Activated CD8-positive, alpha-beta T cell treated with anti-CD3 and anti-CD28 coated beads for 36 hours (primary cell): ENCODE measurements at places on chromosomes 4 and X. TPM values are rescaled to one million over a fixed set of nuclear protein-coding genes. Genes with fewer than 3 reads are reported as not detected.

DNA sequence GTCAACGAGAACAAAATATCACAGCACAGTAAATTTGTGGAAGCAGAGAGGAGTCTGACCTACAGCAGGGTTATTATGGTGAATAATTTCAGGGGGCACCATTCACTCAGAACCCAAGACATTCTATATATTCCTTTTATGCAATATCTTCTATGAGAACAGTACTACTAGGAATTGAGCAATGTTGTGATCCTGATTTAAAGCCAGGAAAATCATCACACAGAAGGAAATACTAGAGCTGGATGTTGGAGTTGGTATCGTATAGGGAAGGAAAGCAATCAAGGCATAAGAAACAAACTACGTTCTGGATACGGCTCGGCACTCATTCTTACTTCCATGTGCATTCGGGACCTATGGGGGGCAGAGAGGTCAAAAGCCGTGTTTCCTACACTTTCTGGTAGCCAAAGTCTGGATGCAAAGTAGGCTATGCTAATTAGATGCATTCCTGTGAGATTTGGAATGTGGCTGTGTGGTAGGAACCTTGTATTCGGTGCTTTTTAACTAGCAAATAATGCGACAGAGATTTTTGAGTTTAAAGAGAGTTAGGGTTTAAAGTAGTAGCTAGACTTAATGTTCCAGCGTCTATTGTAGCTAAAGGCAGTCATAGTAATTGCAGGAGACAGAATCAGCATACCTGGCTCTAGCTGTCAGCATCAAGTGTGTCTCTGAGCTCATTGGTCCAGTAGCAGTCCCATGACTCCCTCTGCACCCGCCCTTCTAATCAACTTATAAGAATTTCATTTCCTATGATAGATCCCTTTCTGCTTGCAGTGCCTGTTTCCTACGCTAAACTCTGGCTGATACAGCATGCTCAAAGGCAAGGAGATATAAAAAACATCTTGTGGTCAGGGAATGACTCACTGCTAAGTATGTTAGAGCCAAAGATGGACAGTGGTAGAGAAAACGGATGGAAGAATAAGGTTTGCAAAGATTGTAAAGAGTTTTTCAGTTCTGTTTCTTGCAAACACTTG is 43.3 kb upstream of the PDGFC start:
- DNase-seq = no peak

DNA sequence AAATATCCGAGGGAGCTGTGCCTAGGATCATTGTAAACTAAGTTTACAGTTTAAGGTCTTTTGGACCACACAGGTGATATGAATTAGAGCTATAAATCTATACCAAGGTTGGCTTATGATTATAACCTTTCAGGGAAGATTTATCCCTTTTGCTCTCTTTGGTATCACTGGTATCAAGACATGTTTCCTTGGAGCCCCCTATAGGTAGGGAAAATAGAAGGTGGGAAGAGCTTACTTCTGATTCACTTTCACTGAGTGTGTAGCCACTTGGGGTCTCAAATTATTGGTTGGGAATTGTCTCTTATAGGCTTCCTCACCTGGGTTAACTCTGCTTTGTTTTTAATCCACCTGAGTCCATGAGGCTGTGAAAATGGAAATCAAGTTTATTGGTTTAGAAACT is 262.1 kb upstream of the NR3C2 start:
- no peak for DNase-seq

- DNase-seq = no peak
Observed at GRCh38 chr4:67873116-67873515, 10.7 kb downstream of the TMPRSS11D start.

GRCh38 chrX:136147315-136147901 is at the start of gene FHL1:
Gene FHL1 (plus strand): TSS chrX:136147533.
- DNase-seq = peak; percentile 55

- DNase-seq = no peak
Observed at GRCh38 chr4:37749398-37749988, 63.3 kb upstream of the RELL1 start.

DNA sequence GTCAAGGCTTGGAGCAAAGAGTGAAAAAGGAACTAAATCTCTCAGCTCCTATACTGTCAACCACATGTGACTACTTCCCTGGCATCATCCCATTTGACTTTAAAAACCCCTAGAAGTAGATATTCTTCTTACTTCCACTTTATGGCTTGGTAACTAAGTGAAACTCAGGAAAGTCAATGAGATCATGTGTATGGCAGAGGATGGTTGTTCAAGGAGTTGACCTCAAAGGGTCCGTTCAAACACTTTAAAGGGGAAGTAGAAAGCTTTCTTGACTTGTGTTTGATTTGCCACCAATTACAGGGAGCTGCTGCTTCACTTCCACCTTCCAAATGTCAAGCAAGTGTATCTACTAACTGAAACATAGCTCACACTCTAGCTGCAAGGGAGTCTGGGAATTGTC is 187.2 kb downstream of the RAB28 start:
- no peak for DNase-seq

GRCh38 chr4:102403116-102403515 is 57.8 kb upstream of the SLC39A8 start:
- DNase-seq = no peak

DNA sequence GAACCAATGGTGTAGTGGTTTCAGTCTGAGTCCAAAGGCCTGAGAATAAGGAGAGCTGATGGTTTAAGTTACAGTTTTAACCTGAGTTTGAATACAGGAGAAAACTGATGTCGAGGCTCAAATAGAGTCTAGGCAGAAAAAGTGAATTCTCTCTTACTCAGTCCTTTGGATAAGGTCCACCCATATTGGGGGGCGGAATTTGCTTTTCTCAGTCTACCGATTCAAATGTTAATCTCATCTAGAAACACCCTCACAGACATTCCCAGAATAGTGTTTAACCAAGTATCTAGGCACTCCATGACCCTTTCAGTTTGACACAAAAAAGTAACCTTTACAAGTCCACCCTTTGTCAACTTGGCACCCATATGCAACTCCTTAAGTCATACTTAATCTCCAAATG is 216.0 kb downstream of the GRID2 start:
- DNase-seq = no peak

- no peak for DNase-seq
Observed at GRCh38 chr4:148076964-148077363, 345.1 kb downstream of the ARHGAP10 start.

DNA sequence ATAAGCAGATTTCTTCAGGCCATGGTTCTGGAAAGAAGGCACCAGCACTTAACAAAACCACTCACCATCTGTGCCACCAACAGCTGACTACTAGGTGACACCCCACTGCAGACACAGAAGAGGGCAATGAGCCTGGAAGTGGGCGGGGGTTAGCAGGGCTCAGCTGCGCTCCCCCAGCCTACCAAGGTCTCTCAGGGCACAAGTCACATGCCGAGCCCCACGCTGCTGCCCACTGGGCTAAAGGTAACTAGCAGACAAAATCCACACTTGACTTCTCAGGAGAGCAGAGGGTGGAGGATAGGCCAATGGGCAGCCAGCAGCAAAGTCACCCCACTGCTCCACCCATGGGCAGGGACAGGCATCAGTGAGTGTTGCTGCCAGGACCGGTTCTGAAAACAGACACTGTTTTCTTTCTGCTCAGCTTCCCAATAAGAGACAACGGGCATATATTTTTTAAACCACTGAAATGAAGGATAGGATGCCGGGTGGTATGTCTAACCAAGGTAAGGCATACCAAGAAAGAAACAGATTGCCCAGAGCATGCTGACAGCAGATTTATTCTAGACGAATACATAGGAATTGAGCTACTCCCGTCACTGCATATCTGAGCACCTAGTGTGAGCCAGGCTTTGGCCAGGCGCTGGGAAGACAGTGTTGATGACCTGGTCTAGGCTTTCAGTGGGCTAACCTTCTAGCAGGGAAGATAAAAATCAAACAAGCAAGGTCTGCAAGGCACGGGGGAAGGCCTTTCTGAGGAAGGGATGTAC is 20.1 kb downstream of the ACSL1 start:
- DNase-seq = no peak

- DNase-seq = no peak
Observed at GRCh38 chr4:163679189-163679588, 184.7 kb downstream of the TMA16 start.

GRCh38 chrX:77962068-77962902 is 7.2 kb downstream of the PGAM4 start:
- DNase-seq = no peak

DNA sequence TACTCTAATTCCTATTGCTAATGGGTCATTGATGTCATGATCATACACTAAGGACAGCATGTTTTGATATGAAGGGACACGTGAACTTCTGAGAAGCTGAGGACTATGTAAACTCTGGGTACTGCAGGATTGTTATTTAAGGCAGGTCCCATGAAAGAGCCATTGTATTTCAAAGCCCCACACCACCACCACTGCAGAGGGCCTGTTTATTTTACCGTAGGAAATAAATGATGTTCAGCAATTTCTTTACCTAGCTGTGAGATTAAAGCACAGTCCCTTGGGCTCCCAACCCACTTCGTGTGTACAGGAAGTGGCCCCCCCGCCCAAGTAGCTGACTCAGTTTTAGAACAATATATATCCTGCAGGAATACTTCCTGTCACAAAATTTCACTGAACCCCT is 89.8 kb upstream of the ACSL4 start:
- no peak for DNase-seq

DNA sequence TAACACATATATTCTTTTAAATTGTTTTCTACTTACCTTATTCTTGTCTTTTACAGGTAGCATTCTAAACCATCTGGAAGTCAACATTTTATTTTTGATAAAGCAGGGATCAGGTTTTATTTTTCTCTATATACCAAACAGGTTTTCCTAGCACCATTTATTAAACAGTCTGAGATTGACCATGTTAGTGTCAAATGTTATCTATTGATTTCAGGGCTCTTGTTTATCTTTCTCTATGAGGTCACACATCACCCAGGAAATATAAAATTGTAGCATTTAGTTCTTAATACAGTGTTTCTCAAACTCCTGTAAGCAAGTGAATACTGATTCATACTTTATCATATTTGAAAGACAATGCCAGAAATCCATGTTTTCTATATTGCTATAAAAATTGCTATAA is 28.1 kb downstream of the PPP4R3C start:
- no peak for DNase-seq

- DNase-seq = no peak
Observed at GRCh38 chr4:93466446-93466845, 362.1 kb upstream of the ATOH1 start.

DNA sequence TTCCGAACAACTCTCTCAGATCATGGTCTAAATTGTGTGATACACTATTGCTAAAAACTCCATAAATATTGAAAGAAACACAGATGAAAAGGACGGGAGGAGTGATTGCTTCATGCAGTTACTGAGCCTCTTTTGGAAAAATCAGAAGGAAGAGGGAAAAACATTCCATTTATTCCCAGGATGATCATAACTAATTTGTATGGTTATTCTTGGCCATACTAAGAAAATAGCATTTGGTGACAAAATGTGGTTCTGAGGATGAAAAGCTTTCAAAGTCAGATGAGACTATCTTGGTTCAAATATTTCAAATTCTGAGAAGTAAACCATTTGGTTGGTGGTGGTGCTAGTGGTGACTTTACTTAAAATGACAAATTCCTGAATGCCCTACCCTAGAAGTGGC is 305.4 kb upstream of the LDB2 start:
- DNase-seq = no peak

DNA sequence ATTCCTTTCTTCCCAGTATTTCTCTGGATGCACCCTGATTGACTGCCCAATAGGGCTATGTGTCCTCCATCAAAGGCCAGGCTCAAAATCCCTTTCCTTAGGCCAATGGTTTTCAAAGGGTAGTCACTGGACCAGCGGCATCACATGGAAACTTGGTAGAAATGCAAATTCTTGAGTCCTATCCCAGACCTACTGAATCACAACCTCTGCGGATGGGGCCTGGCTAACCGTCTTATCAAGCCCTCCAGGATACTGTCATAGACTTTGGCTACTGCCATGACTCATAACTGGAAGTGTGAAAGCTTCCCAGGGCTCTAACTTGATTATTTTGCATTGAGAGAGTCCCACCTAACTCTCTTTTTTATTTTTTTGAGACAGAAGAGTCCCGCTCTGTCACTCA is 71.9 kb upstream of the TFDP3 start:
- DNase-seq = no peak

- DNase-seq = peak; percentile 16
Observed at GRCh38 chr4:38865445-38865844, 2.2 kb upstream of the FAM114A1 start.

DNA sequence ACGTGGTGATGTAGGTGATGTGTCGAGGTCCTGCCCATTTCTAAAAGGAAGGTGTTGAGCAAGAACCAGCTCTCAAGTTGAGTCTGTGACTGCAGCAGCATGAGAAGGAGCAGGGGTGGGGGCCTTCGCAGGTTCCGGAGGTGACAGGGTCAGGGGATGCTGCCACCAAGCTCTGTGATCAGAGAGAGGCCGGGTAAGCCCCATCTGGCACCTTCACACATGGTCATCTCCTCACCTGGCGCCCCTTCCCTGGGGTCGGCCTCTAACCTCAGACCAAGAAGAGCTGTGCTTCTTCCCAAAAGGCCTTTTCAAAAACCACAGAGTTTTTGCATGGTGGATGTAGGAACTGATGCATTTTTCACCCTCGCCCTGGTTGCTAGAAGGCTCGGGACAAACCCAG is 137.6 kb downstream of the CPZ start:
- no peak for DNase-seq

- DNase-seq = peak; percentile 45
Observed at GRCh38 chrX:25020905-25021449, 5.2 kb upstream of the ARX start.

DNA sequence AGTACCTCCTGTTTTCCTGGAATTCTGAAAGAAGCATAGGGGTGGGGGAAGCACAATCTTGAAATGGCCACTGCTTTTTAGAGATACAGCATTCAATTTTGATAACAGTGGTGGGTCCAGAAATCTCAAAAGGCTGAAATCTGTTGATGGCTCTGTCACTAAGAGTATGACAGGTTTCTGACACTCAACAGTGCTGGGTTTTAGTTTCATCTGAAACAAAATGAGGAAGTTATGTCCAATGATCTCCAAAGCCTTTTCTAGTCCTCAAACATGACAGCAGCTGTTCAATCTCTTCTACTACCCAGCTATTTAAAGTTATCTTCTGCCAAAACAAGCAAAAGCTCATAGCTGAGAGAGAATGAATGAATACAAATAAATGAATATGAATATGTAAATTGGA is 110.5 kb downstream of the IL1RAPL1 start:
- no peak for DNase-seq

DNA sequence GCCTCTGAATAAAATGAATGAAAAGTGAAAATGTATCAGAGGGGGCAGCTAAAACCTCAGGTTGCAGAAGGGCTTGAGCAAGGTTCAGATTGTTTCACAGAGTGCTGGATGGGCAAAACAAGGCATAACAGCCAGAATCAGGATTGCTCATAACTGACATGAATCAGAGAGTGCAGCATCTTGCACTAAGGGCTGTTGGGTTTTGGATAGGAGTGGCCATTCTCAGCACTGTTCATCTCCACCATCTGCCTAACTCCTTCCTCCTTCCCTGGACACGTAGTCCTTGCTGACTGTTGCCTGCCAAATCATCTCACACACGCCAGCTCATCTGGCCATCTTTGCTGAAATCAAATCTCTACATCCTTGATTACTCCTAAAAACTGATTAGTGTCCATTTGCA is 75.3 kb upstream of the C1QTNF7 start:
- no peak for DNase-seq

GRCh38 chrX:145292218-145292617 is 44.9 kb downstream of the SPANXN1 start:
- DNase-seq = no peak

Gene GPRIN3
- 10.6 TPM for total RNA-seq

Gene HERC3
- total RNA-seq = 59.7 TPM

Gene CFAP99
- not detected for total RNA-seq

Gene HAUS7
- total RNA-seq = 47.2 TPM

Gene SLC9A7
- 17.0 TPM for total RNA-seq

Gene XIAP
- total RNA-seq = 19.4 TPM
